NCI-H82 (cell line): ENCODE measurements at places on chromosomes 3 and 15.

DNA sequence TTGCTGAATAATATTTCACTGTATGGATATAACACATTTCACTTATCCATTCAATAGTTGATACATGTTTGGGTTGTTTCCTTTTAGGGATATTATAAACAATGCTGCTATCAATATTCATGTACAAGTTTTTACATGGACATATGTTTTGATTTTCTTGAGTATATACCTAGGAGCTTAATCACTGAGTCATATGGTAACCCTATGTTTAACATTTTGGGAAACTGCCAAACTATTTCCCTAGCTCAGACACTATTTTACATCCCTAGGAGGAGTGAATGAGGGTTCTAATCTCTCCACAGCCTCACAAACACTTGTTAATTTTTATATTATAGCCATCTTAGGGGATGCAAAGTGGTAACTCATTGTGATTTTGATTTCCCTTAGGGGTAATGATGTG is 66.0 kb downstream of the GPR156 start:
- no peak for DNase-seq

DNA sequence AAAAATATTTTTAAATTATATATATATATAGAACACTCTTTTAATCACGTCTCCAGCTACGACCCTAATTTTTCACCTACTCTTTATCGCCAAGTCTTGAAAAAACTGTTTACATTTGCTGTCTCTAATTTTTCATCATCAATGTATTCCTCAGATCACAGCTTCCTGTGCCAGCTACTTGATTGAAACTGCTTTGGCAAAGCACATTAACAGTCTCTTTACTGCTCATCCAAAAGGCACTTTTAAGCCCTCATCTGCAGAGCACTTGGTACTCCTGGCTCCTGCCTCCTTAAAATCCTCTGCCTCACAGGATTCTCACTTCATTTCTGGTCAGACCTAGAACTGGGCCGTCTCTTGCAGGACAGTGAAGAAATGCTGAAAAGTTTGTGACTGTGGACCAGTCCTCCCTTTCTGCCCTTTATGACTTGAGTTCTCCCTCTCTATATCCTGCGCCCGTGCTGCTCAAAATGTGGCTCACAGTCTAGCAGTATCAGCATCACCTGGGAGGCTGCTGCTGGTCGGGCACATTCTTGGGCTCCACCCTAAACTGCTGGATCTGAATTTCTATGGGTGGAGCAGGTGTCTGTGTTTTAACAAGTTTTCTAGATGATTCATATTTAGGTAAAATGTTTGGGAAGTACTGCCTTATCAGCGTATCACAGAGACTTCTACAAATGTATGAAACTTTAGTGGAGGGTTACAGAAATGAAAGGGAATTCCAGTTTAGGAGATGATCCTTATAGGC is 196.8 kb downstream of the ADAMTSL3 start:
- DNase-seq: peak; percentile 38

- no peak for DNase-seq
Observed at GRCh38 chr3:40170395-40170794, 139.1 kb upstream of the EIF1B start.

GRCh38 chr15:26091184-26091583 is 228.1 kb upstream of the ATP10A start:
- DNase-seq: no peak

- peak; percentile 42 for DNase-seq
Observed at GRCh38 chr3:47283591-47284364, 1.0 kb downstream of the KLHL18 start.

DNA sequence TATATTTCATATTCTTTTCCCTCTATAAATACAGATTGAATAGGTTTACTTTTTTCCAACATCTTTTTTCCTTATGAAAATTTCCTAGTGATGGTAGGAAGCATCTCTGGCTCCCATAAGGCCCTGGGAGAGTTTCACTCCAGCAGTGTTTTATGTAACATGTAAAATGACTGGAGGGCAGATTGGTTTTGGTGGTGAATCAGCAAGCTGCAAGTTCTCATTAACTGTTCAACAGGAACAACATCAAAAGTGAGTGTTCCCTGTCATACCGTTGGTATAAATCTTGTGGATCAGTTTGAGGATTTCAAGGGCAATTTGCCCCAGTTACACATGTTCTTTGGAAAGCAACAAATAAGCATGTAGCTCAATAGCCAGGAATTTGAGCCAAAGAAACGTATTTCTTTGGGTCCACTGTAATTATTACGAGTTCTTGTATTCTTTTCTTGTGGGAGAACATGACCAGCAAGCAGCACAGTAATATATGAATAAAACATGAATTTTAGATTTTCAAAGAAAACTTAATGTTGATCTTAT is 345.7 kb downstream of the SV2B start:
- DNase-seq: no peak

DNA sequence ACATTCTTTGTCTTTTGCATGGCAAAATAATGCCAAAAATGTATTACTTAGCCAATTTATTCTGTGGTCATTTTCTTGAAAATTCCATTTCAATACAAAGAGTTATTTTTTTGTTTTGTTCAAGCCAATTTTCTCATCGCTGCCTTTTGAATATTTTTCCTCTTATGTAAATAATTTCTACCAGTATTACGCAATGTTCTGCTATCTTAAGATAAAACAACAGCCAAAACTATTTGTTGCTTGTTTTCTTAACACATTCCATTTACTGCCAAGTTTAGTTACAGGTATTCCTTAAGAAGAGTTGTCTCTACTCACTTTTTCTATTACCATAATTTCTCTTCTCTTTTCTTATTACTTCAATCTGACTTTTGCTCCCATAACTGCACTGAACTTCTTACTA is 163.1 kb downstream of the ROBO1 start:
- no peak for DNase-seq

- no peak for DNase-seq
Observed at GRCh38 chr3:187227658-187228258, 30.5 kb downstream of the RTP1 start.

- no peak for DNase-seq
Observed at GRCh38 chr3:50203113-50203808, 1.8 kb upstream of the SLC38A3 start.

DNA sequence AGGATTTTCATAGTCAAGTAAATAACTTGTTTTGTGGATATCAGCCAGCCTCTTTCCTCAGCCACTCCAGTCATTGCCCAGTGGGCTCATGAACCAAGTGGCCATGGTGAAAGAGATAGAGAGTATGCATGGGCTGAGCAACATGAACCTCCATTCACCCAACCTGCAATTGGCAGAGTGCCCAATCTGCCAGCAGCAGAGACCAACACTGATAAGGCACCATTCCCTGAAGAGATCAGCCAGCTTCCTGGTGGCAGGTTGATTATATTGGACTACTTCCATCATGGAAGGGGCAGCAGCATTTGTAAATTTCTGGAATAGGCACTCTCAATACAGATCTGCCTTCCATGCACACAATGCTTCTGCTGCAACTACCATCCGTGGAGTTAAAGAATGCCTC is 10.3 kb upstream of the MCF2L2 start:
- DNase-seq: peak; percentile 22

DNA sequence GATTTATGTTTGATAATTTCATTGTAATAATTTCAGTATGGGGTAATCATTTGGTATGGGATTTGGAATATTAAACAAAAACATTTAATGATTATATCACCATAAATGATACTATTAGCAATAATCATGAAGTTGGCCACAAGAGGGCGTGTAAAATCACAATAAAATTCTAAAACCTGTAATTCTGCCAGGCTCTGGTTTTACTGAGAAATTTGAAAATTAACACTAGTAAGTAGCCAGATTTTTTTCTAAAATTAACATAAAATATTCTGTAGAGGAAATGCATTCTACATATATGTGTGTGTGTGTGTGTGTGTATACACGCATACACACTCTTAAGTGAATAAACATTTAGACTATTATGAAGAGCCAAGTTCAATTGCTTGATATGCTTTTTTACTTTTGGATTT is 40.5 kb downstream of the FEZF2 start:
- peak; percentile 47 for DNase-seq

DNA sequence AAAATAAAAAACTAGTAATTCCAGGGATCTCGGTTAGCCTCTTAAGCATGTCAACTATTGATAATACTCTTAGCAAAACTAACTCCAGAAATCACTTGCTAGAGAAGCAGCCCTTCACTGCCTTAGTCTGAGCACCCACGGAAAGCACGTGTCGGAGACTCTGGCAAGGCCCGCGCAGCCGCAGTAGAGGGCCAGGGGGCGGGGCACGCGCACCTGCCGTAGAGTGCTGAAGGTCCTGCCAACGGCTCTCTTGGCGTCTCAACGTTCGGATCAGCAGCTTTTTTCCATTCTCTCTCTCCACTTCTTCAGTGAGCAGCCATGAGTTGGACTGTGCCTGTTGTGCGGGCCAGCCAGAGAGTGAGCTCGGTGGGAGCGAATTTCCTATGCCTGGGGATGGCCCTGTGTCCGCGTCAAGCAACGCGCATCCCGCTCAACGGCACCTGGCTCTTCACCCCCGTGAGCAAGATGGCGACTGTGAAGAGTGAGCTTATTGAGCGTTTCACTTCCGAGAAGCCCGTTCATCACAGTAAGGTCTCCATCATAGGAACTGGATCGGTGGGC is at the start of gene LDHAL6B:
Gene LDHAL6B (plus strand): TSS at position 221 of the 561 bp plus-strand sequence. CDS start 98 bp downstream, at position 319.
- DNase-seq: no peak

DNA sequence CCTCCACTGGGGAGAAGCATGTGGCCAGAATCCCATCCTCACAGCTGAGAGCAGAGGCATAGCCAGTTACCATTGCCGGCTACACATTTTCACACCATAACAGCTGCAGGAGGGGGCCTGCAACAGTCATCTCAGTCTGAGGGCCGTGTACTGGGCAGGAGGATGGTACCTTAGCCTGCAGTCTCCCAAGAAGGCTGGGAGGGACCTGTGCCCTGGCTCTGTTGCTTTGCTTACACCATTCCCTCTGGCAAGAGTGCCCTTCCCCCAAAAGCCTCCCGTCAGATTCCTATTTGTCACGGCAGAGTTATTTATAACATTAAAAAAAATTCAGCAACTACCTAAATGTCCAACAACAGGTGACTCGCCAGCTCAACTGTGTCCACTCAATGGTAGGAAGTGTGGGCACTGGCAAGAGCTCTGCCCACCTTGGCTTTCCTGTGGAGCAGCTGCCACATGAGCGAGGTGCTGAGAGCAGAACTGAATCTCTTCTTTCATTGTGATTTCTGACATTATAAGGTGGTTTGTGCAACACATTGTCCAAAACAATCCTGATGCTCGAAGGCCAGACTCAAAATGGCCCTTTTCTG is 4.4 kb downstream of the CAMKV start:
- no peak for DNase-seq

DNA sequence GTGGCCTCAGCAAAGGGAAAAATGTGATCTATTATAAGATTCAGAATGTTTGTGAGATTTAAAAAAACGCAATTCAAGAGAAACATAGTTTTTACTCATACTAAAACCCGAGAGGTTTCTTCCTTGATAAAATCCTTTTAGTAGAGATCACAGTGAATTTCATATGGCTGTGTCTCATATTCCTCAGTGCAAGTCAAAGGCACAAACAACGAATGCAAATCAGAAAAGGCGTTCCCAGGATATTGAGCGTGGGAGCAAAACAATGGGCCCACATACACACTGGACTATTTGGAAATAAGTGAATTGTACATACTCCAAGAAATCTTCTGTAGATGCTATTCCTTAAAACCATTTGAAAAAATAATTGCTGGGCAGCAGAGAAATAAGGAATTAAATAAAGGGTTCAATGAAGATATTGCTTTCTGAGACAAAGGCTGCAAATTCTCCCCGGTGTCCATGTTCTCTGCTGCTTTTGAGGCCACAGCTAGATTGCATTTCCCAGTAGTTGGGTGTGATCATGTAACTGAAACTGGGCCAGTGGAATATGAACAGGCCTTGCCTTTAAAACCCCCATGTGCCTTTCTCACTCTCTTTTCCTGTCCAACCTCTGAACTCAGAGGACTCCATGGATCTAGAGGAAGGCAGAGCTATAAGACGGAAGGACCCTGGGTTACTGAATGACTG is 144.6 kb upstream of the TBL1XR1 start:
- no peak for DNase-seq

- DNase-seq: no peak
Observed at GRCh38 chr3:72768006-72768441, 80.2 kb downstream of the SHQ1 start.
